Progenitor cell of endocrine pancreas (in vitro differentiated cells): ENCODE measurements at places on chromosomes 12 and 14. TPM values are rescaled to one million over a fixed set of nuclear protein-coding genes. Genes with fewer than 3 reads are reported as not detected.

IFNG gene
- not detected in 2 replicates for total RNA-seq

DNA sequence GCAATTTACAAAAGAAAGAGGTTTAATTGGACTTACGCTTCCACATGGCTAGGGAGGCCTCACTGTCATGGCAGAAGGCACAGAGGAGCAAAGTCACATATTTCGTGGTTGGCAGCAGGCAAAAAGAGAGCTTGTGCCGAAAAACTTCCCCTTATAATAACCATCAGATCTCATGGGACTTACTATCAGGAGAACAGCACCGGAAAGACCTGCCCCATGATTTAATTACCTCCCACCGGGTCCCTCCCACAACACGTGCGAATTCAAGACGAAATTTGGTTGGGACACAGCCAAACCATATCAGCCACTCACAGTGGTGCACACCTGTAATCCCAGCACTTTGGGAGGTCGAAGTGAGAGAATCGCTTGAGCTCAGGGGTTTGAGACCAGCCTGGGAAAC is 68.5 kb downstream of the FBXL14 start:
- DNase-seq: no peak

DNA sequence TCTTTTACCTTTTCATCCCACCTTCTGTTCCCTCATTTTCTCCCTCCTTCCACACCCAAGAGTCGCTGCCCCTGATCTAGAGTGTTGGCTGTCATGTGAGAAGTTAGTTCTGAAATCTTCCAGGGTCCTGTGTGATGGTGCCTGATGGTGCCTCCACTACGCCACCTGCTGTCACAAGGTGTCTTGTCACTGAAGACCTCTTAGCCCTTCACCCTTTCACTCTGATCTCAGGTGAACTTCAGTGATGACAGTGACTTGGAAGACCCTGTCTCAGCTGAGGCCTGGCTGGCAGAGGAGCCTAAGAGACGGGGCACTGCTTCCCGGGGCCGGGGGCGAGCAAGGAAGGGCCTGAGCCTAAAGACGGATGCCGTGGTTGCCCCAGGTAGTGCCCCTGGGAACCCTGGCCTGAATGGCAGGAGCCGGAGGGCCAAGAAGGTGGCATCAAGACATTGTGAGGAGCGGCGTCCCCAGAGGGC is 7.6 kb upstream of the PFDN5 start:
- DNase-seq: peak; percentile 26

EPYC gene
- not detected in 2 replicates for total RNA-seq

GRCh38 chr12:107355004-107355565 is 261.7 kb upstream of the CRY1 start:
- DNase-seq: no peak

- no peak for DNase-seq
Observed at GRCh38 chr12:105485921-105486320, 155.4 kb downstream of the C12orf75 start.

KCNJ8 gene
- 1.1 and 2.2 TPM in 2 replicates for total RNA-seq

- no peak for DNase-seq
Observed at GRCh38 chr12:65747338-65747737, 76.9 kb upstream of the HMGA2 start.

KIF26A gene
- 7.0 and 7.4 TPM in 2 replicates for total RNA-seq

- DNase-seq: no peak
Observed at GRCh38 chr12:105738051-105738450, 400.7 kb downstream of the NUAK1 start.

- no peak for DNase-seq
Observed at GRCh38 chr14:26163761-26164160, 434.1 kb downstream of the NOVA1 start.

DNA sequence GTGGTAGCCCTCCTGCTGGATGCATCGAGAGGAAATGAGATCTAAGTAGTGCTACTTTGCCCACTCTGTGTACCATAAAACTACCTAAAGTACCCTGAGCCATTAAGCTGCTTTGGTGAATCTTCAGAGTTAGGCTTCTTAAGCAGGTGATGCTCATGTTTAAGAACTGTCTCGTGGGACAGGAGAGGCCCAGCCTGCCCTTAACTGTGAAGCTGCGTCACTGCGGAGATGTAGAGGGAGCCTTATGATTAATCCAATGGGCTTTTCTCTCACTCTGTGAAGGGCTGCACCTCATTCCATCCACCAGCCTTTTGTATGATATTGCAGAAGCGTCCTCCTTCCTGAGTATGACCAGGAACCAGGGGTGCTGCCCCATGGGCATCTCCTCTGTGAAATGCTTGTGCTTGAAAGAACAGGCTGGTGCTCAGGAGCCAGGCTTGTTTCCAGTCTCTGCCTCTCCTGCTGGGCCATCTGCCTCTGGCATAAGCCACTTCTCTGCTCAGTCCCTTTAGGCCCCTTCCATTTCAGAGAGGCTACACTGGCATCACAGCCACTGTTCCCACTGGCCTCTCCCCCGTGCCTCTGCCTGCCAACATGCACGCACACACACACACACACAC is 6.8 kb upstream of the CCDC177 start:
- no peak for DNase-seq

ITGA5 gene
- total RNA-seq: 32.2 and 37.8 TPM in 2 replicates

MAP3K9 gene
- 27.6 and 31.8 TPM in 2 replicates for total RNA-seq

RAB35 gene
- total RNA-seq: 36.7 and 38.1 TPM in 2 replicates

DNA sequence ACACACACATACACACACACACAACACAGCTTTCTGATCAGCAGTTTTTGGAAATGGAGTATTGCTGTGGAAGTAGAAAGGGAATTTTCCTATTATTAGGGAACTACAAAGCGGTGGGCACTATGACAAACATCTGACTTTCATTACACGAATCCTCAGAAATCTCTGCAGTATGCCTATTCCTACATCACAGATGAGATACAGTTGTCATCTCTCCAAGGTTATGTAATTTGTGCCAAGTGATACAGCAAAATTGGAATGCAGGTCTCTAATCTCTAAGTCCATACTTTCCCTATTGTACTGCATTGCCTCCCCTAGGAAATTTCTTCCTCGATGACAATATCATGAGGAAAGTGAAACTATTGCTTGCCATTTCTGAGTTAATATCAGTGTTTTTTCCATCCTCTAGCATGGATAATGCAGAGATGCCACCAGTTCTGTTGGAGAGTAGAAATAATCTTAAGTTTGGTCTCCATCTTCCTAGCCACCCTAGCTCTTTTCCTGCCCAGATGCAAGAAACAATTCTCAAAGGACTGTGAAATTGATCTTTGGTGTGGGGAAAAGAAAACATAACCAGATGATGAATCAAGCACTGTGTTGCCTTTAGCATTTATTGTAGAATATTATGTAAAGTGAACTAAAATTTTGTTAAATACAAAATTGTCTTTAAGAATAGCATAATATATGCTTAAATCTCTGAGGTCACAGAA is 94.7 kb downstream of the ERGIC2 start:
- DNase-seq: no peak

DNA sequence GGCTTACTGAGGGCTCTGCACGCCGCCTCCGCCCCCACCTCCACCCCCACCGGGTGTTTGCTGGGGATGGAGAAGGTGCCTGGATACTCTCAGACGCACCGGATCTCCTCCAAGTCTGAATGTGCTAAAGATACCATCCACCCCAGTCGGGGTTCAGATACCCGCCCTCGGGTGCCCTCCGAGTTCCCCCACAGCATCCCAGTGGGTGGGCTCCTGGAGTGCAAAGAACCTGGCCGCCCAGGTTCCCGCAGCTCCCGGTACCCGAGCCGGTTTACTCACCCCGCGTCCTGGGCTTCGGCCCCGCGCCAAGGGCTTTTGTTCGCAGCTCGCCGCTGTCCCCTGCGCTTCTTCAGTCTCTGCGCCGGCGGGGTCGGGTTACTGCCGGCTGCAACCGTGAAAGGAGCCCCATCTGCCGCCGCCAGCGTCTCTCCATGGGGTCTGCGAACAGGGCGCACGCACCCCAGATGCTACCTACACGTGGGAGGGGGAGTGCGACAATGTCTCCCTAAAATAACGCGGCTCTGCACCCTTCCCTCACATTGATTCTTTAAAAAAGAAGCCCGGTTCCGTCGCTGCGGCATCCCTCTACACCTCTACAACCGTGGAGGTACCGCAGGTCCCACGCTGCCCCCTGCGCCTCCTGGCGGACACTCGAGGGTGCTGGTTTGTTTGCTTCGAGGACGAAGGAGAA is at the start of gene CCDC177:
TSS of gene CCDC177 (minus strand) at position 609 of the 691 bp plus-strand sequence. CDS start 1,249 bp downstream, outside the sequence.
- DNase-seq: peak; percentile 65

EGLN3 gene
- 8.3 and 9.5 TPM in 2 replicates for total RNA-seq

- no peak for DNase-seq
Observed at GRCh38 chr14:23932639-23933038, 20.9 kb upstream of the DHRS4 start.

KIF5A gene
- 2.5 and 2.8 TPM in 2 replicates for total RNA-seq

PKP2 gene
- total RNA-seq: 102 and 103 TPM in 2 replicates

GRCh38 chr12:3371018-3371417 is 120.0 kb upstream of the PRMT8 start:
- DNase-seq: no peak

DNA sequence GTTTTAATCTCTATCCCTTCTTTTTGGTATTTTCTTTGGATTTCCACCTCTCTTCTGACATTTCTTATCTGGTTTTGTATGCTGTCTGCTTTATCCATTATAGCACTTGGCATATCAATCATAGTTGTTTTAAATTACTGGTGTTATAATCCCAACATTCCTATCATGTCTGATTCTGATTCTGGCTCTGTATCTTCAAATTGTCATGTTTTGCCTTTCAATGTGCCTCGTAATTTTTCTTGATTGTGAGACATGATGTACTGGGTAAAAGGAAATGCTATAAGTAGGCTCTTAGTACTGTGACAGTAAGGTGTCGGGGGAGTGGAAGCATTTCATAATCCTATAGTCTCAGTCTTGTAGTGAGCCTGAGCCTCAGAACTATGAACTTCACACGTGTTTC is 729.3 kb upstream of the NOVA1 start:
- DNase-seq: no peak

GRCh38 chr14:91295276-91295845 is 50.9 kb upstream of the GPR68 start:
- no peak for DNase-seq

TAS2R50 gene
- 2.7 and 3.5 TPM in 2 replicates for total RNA-seq

SERPINA4 gene
- total RNA-seq: 5.9 and 7.3 TPM in 2 replicates

DNA sequence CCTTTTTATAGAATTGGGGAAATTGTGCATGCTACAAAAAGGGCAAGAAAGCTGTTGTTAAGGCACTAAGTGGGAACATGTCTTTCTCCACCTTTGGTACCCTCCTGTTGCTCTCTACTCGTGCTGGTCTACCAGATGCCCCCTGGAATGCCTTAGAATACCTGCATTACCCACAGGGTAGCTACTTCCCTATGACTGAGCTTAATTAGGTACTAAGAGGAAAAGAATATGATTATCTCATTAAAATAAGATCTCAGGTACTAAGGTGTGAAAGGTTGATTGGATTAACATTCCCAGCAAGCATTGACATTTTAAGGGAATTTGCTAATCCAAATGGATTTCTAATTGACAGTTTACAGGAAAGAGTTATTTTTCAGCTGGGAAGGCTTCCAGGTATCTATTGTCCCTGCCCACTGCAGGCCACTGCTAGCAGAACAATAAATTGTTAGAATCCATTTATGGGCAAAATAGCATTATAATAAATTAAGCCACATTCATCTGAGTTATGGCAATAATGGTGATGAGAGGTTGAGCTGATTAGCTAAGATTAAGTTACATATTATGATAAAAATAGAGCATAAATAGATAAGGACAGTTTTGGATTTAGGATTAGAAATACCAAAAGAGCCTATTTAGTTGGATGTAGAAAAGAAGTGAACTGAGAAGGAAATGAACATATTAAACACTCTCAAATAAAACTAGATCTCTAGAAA is 67.8 kb upstream of the GRIP1 start:
- DNase-seq: no peak

- no peak for DNase-seq
Observed at GRCh38 chr12:98549371-98550110, 34.2 kb downstream of the TMPO start.

GRCh38 chr12:2693244-2693860 is 101.4 kb upstream of the FKBP4 start:
- DNase-seq: no peak

PSEN1 gene
- 61.7 and 62.8 TPM in 2 replicates for total RNA-seq

- DNase-seq: no peak
Observed at GRCh38 chr12:54967461-54967860, 17.1 kb downstream of the TESPA1 start.

DNA sequence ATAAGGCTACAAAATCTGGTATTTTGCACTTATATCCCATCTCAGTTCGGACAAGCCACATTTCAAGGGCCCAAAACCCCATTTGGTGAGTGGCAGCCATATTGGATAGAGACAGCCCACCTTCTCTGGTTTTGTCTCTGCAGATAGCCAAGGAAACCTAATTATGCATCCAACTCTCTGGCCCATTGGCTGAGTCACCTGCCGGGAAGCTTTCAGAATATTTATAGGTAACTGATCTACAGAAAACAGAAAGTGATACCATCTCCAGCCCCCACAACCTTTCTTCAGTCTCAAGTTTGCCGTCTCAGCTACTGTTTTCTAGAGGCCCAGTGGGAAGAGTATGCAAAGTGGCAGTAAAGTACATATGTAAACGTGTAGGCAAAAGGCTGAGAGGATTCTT is 33.7 kb upstream of the PPP1CC start:
- DNase-seq: no peak
